ENCODE measurements at places on chromosomes 1 and 21. TPM values are rescaled to one million over a fixed set of nuclear protein-coding genes. Genes with fewer than 3 reads are reported as not detected.

DNA sequence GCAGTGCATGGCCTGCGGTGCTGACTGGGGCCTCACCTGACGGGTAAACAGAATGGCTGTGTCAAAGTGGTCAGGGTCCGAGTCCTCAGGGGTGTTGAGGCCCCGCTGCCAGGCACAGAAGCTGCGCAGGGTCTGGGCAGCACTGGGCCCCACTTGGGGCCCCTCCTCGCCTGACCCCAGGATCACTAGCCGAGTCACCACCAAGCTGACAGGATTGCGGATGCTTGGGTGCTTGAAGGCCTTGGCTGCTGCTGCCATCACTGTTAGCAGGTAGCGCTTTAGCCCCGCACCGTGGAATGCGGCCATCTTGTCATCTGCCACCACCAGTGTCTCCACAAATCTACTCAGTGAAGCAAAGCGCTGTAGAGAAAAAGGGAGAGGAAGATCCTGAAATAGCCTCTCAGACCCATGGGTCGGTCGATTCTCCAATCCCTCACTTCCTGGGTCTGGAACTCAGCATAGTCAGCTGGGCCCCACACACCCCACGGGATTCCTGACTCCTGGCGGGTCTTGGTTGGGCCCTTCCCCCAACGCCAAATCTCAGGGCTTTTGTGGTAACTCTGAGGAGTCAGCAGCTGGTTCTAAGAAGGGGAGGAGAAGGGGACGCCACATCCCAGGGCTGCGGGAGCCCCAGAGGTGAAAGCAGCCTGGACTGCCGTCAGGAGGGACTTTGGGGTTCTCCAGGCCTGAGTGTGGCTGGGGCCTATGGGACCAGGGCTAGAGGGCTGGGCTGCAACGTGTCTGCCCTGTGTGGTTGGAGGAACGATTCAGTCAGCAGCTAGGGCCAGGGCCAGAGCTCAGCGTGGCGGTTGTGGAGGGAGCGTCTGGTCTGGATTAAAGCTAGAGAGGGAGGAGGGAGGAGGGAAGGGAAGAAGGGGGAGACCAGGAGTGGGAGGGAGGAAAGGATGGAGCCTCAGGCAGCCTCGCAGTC lies 2.1 kb downstream of the ADAMTS4 start:
- peak; percentile 68 for DNase-seq
- peaks cover 5% of the 10 kb centered on the region for H3K27me3 ChIP-seq
- H3K36me3 ChIP-seq: no peaks in the 10 kb centered on the region

DNA sequence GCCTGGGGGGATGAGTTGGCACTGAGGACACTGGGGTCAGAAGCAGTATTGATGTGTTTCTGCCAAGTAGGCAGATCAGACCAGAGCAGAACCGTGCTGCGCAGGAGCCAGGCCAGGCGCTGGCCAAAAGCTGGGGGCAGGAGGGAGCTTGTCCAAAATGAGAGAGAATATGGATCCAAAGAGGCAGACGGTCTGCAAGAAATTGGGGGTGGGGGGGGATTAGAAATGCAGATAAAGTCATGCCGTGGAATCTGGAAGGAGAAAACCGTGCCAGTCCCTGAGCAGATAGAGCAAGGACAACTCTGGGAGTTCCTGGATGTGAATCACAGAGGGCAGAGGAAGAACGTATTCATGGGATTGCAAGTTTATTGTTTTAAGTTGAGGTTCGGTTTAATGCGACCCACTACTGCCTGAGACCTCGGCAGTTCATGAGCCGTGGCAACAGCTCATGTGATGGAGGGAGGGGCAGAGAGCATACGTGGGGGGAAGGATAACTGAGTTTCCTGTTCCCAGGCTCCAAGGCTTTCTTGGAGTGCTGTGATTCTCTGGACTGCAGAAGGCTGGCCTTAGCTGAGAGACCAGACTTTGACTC lies 224.0 kb downstream of the FGGY start:
- peaks cover 33% of the 10 kb centered on the region for H3K4me1 ChIP-seq
- peak overlapping the region; percentile 75 for H3K4me3 ChIP-seq
- H3K27ac ChIP-seq: peak overlapping the region; percentile 86

- H3K36me3 ChIP-seq: no peaks in the 10 kb centered on the region
- H3K27me3 ChIP-seq: no peaks in the 10 kb centered on the region
- DNase-seq: peak; percentile 25
- H3K4me1 ChIP-seq: peaks cover 36% of the 10 kb centered on the region
- H3K4me3 ChIP-seq: peak overlapping the region; percentile 43
- peak overlapping the region; percentile 65 for H3K27ac ChIP-seq
These were observed 856.6 kb downstream of the PLA2G4A start for GRCh38 chr1:187685333-187685732.

DNA sequence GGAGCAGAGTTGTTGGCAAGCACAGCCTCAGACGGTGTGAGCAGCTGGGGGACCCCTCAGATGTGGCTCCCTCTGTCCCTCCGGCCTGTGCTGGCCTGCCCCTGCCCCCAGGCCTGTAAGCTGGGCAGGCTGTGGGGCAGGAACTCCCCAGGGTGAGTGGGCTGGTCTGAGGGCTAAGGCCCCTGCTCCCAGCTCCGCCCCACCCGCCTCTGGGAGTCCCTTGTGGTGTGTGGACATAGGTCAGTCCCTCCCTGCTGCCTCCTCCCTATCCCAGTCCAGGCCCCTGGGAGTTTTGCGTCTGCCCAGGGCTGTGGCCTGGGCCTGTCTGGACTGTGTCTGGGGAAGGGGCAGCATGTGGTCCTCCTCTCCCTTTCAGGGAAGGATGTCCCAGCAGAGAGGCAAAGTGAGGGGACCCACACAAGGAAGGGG lies 3.6 kb upstream of the VWA1 start:
- H3K36me3 ChIP-seq: no peaks in the 10 kb centered on the region
- no peak for DNase-seq
- H3K27ac ChIP-seq: no peak overlapping the region

GRCh38 chr1:111956155-111956771 lies 33.2 kb downstream of the KCND3 start:
- DNase-seq: no peak
- peaks cover 27% of the 10 kb centered on the region for H3K27me3 ChIP-seq
- no peak overlapping the region for H3K27ac ChIP-seq
- H3K4me1 ChIP-seq: no peaks in the 10 kb centered on the region
- H3K36me3 ChIP-seq: no peaks in the 10 kb centered on the region

GRCh38 chr1:86155051-86155806 lies 1.3 kb downstream of the COL24A1 start:
- peak overlapping the region; percentile 79 for H3K27ac ChIP-seq
- peak overlapping the region; percentile 87 for H3K4me3 ChIP-seq
- H3K27me3 ChIP-seq: no peaks in the 10 kb centered on the region
- no peak for DNase-seq
- H3K4me1 ChIP-seq: peaks cover 75% of the 10 kb centered on the region

GRCh38 chr1:3234281-3234680 lies 165.3 kb downstream of the PRDM16 start:
- no peak for DNase-seq
- peaks cover 13% of the 10 kb centered on the region for H3K27me3 ChIP-seq
- H3K36me3 ChIP-seq: no peaks in the 10 kb centered on the region
- no peak overlapping the region for H3K4me3 ChIP-seq
- no peak overlapping the region for H3K27ac ChIP-seq

DNA sequence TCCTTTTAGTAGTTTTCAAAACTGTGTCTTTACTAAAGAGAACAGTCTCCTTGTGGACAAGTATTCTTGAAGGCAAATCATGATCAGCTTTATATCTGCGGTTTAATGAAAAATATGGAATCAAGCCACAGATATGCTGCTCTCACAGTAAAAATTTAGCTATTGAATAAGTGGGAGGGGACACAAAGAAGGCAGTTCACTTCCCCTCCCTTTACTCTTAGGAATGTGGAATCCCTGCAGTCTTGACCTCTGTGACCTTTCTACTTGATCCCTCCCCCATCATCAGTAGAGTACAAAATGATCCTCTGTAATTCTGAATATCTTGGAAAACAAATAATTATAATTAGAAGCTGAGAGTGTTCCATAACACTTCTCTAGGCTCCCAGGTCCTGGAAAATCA lies 136.7 kb upstream of the HOOK1 start:
- H3K36me3 ChIP-seq: peaks cover 24% of the 10 kb centered on the region
- DNase-seq: no peak
- H3K27me3 ChIP-seq: no peaks in the 10 kb centered on the region
- H3K4me1 ChIP-seq: peaks cover 29% of the 10 kb centered on the region

DNA sequence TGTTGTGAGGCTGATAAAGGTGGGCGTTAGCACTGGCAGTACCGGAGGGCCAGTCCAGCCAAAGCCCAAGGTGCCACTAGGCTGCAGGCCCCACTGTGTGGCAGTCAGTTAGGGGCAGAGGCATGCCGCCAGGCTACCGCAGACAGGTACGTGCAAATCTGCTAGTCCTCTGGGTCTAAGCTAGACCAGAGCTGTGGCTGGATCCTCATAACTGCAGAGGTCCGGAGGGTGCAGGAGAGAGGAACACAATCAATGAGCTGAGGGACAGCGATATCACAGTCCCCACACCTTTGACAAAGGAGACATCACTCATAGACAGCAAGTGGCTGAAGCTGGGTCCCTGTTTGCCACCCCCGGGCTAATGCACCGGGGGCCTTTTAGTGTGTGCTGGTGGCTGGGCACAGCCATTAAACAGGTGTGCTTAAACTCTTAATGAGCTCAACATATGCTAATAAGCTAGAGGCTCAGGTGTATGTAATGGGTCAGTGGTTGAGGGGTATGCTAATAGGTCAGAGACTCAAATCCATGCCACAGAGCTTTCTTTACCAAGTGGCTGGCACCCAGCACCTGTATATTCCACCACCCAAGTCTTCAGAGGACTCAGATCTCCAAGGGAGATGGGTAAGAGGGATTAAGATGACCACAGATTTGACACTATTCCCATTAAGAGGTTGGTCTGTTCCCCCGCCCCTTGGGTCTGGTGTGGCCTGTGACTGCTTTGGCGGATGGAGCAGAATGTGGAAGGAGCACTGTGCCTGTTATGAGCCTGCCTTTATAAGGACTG lies 82.0 kb downstream of the GLIS1 start:
- H3K4me3 ChIP-seq: peak overlapping the region; percentile 42
- H3K27me3 ChIP-seq: peaks cover 32% of the 10 kb centered on the region
- DNase-seq: no peak
- peaks cover 33% of the 10 kb centered on the region for H3K4me1 ChIP-seq
- no peaks in the 10 kb centered on the region for H3K36me3 ChIP-seq
- H3K27ac ChIP-seq: no peak overlapping the region

DNA sequence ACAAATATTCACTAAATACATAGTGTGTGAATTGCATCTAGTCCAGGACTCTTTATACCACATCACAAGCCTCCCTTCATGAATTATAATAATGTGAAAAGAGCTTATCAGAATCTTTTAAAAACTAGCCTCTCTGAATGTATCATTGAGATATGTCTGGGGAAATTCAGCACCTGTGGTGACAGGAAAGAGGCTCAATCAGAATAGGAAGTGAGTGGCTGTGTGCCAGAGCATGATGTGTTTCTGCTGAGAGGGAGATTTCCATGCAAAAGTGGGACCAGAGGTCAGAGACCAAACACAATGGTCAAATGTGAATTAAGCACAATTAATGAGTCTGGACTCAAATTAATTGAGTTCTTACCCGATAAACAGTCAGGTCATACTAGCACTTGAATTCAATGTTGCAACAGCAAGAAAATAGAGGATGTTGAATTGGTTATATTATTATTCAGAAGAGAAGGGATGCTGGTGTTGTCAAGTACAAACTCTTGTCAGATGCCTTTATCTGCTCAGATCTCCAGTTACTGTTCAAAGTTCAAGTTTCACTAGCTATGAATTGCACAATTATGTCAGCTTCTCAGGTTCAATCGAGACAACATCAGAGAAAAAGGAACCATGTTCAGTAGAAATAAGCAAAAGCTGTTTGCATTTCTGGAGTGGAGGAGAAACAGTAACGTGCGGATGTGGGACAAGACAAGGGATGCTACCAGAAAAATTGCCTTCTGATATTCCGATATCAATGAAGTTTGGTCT lies 226.2 kb downstream of the ZNF326 start:
- H3K4me3 ChIP-seq: no peak overlapping the region
- H3K27ac ChIP-seq: no peak overlapping the region
- H3K27me3 ChIP-seq: no peaks in the 10 kb centered on the region
- H3K4me1 ChIP-seq: no peaks in the 10 kb centered on the region

GRCh38 chr1:53535846-53536245 lies 76.6 kb downstream of the DMRTB1 start:
- no peaks in the 10 kb centered on the region for H3K36me3 ChIP-seq
- DNase-seq: no peak
- H3K4me1 ChIP-seq: peaks cover 29% of the 10 kb centered on the region
- H3K27me3 ChIP-seq: peaks cover 20% of the 10 kb centered on the region
- H3K27ac ChIP-seq: no peak overlapping the region
- no peak overlapping the region for H3K4me3 ChIP-seq

GRCh38 chr1:15425521-15425920 lies 12.7 kb upstream of the CTRC start:
- H3K4me3 ChIP-seq: no peak overlapping the region
- H3K27me3 ChIP-seq: no peaks in the 10 kb centered on the region
- H3K4me1 ChIP-seq: peaks cover 21% of the 10 kb centered on the region
- no peak for DNase-seq
- H3K36me3 ChIP-seq: peaks cover 14% of the 10 kb centered on the region
- H3K27ac ChIP-seq: no peak overlapping the region

GRCh38 chr1:244154872-244155531 lies 103.9 kb downstream of the ZBTB18 start:
- no peaks in the 10 kb centered on the region for H3K36me3 ChIP-seq
- DNase-seq: no peak
- peaks cover 2% of the 10 kb centered on the region for H3K27me3 ChIP-seq
- H3K27ac ChIP-seq: no peak overlapping the region
- H3K4me1 ChIP-seq: peaks cover 13% of the 10 kb centered on the region

DNA sequence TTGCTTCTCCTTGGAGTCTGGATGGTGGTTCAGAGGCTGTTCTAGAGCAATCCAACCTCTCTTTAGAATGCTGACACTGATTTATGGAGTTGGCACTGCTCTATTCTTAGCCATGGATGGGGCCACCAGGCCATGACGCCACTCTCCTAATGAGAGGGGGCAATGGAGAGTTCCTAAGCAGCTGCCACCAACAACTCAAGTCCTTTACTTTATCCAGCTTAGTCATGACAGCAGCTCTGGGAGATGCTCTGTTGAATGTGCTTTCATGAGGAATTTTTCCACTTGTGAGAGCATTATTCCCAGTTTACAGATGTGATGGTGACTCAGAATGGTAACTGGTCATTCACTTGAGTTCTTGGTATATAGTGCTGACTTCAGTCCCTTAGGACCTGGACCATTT lies 366.3 kb downstream of the HHAT start:
- no peak overlapping the region for H3K4me3 ChIP-seq
- peaks cover 14% of the 10 kb centered on the region for H3K4me1 ChIP-seq
- no peak overlapping the region for H3K27ac ChIP-seq
- no peaks in the 10 kb centered on the region for H3K27me3 ChIP-seq

DNA sequence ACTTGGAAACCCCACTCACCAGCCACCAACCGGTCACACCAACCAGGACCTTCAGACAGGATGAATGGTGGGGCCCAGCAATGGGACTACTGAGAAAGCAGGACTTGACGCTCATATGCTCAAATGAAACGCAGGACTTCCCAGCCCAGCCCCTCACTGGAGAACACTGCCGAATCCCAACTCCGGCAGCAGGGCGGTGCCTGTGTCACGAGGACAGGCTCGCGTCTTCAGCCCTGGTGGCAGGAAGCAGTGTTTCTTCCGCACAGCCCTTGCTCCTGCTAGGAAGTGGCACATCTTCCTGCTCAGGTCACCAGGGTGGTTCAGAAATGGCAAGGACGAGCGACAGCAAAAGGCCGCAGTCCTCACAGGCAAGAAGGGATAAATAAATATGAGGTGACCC lies 38.9 kb downstream of the CD58 start:
- H3K4me3 ChIP-seq: no peak overlapping the region
- peaks cover 42% of the 10 kb centered on the region for H3K36me3 ChIP-seq
- H3K27me3 ChIP-seq: no peaks in the 10 kb centered on the region

The CXADR gene
- total RNA-seq: 0.23 TPM

The SNAPIN gene
- total RNA-seq: 39.7 TPM

The NBPF1 gene
- 37.8 TPM for total RNA-seq

The FCER1G gene
- 0.33 TPM for total RNA-seq

The CASP9 gene
- total RNA-seq: 7.2 TPM

Data from HFFc6 (cell line).